ENCODE measurements at places on chromosomes 4 and X. TPM values are rescaled to one million over a fixed set of nuclear protein-coding genes. Genes with fewer than 3 reads are reported as not detected.

DNA sequence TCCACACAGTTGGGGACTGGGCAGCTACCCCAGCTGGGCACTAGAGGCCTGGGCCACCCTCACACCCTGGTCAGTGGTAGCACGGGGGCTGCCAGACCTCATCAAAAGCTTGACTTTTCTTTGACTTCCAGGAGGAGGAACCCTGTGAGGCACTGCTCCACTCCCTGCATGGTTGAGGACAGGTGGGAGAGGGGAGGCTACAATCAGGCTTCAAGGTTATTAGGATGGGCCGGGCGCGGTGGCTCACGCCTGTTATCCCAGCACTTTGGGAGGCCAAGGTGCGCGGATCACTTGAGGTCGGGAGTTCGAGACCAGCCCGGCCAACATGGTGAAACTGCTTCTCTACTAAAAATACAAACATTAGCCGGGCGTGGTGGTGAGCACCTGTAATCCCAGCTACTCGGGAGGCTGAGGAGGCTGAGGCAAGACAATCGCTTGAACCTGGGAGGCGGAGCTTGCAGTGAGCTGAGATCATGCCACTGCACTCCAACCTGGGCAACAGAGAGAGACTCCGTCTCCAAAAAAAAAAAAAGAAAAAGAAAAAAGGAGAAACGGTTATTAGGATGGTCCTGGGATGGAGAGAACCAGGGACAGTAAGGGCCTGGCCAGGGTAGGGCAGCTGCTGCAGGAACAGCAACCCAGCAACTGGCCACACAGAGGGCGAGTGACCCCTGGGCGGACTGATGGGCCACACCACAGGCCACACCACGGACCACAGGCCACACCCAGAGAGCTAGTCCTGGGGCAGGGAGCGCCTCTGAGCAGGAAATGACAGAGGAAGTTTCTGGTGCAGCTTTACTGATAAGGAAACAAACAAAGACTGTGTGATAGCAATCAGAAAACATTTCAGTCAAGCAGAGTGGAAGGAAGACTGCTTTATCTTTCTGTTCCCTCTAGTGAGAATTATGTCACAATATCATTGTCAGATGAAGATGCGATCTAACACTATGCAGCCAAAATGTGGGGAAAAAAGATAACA, 20.5 kb upstream of the OPN1LW start:
- no peak for DNase-seq

HTN1 gene
- total RNA-seq, result not detected

DNA sequence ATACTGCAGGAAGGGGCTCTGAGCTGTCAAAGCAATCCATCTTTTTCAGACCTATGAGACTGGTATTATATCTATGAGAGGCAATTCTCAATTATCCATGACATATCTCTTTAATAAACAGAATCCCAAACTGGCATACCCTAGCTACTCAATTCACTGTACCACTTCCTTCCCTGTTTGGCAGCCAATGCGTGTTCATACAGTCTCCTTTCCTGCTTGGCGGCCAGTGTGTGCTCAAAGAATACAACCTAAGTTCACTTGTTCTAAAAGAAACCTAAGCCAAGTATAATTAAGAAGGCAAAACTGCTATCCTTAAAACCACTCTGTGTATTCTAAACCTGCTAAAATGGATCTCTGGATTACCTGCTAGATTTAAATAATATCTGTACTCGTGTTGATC, 38.3 kb downstream of the ARHGEF9 start:
- DNase-seq, result no peak

DNA sequence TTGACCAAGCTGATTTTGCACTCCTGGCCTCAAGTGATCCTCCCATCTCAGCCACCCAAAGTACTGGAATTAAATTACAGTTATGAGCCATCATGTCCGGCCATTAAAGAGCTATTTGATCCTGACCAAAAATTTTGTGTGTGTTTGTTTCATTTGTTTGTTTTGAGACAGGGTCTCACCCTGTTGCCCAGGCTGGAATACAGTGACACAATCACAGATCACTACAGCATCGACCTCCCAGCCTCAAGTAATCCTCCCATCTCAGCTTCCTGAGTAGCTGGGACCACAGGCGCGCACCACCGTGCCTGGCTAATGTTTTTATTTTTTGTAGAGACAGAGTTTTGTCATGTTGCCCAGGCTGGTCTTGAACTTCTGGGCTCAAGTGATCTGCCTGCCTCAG, 82.9 kb upstream of the RBPJ start:
- DNase-seq, result no peak

GRCh38 chr4:13537011-13537831, 7.1 kb downstream of the NKX3-2 start:
- no peak for DNase-seq

GRCh38 chrX:63985906-63986305, 200.9 kb upstream of the ARHGEF9 start:
- no peak for DNase-seq

DNA sequence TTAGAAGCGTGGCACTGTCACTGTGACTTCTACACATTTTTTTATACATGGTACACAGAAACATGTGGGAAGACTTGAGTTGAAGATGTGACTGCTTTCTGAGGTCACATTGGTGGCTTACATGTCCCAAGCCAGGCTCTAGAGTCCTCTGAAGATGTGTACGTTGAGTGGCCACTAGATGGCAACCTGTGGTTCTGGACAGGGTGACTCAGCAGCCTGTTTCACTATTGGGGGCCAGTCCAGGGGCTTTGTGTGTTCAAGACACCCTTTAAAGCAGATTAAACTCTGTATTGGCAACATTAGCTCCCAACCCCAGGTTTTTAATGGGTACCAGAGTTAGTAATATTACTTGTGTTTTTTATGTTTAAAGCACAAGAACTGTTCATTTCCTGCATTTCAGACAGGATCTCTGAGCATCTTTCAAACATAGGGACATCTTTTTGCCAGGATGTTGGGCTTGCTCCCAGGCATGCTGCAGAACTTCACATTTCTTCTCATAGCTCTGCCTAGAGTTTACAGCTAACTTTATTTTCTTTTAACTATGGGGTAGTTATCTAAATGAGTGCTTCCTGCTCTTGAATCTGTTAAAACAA, 53.0 kb downstream of the DCUN1D4 start:
- peak; percentile 38 for DNase-seq

SHROOM3 gene
- total RNA-seq, result 0.79 TPM

DNA sequence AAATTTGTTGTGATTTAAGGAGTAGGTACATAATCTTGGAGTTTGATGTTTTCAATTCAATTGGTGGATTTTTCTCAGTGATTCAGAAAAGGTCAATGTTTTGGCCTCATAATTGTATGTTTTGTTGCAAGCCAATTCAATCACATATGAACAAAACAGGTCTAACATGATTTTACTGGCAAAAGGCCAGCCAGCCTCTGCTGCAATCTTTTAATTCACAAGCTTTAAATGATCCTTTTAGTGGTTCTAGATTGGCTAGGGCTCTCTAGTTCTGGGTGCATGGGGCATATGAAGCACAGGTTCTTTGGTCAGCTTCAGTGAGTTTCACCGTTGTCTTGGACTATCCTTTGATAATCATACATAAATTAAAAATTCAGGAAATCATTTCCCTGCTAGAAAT, 19.2 kb upstream of the SLC6A14 start:
- DNase-seq, result no peak

DNA sequence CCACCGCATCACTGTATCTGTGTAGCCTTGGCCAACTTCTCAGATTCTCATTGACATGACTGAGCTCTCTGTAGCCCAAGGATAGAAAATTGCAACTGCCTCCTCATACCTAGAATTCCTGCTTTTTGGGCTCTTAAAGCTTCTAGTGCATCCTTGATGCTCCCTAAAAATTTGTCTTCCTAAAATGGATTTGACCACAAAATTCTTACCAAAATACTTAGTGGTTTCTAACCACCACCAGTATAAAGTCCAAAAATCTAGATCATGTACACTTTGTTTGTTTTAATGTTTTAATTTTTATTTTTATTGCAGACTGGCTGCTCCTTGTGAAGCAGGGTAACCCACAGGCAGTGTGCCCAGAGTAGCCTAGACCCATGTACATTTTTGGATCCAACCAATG, 75.5 kb downstream of the TBC1D9 start:
- DNase-seq, result no peak

GRCh38 chr4:113024388-113024787, 25.1 kb upstream of the ANK2 start:
- DNase-seq, result no peak

NUDT9 gene
- 20.5 TPM for total RNA-seq

GRCh38 chr4:40350627-40351227, 15.6 kb downstream of the CHRNA9 start:
- DNase-seq, result no peak

DNA sequence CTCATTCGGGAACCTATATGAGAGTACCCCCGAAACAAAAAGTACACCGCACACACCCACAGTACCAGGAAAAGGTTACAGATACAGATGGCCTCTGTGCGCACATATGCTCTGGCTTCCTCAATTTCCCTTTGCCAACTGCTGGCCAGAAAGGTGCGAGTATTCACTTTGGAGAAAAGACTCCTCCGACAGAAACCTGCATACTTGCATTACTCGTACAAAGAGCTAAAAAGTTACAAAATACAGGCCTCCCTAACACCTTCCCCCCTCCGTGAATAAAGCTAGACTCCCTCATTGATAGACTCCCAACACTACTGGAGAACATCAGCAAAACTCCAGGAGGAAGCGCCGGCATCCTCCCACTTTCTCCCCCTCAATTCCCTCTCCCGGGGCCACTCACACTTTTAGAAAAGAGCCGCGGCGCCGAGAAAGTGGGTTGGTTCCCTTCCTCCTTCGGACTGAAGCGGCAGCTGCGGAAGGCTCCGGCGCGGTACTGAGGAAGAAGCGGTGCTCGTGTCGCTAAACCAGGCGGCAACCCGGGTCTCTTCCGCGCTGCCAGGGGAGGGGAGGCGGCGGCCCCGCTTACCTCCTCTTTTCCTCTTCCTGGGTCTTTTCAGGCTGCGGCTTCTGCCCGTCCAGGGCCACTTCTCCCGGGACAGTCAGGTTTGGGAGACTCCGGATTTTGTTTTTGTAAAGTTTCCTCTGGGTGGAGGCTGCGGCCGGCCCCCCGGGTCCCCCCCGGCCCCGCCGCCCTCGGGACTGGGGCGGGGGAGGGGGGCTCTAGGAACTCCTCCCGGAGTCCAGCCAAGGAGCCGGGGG, 1.1 kb downstream of the FBXW7 start:
- DNase-seq, result peak; percentile 63

All from psoas muscle (tissue), 8 donors.